H7 (cell line): ENCODE measurements at places on chromosomes 5 and 9.

- DNase-seq: peak; percentile 49
These were observed 113.1 kb upstream of the IRX2 start for GRCh38 chr5:2864515-2865105.

GRCh38 chr9:109499631-109500410, 1.7 kb upstream of the PTPN3 start:
- DNase-seq: peak; percentile 90

DNA sequence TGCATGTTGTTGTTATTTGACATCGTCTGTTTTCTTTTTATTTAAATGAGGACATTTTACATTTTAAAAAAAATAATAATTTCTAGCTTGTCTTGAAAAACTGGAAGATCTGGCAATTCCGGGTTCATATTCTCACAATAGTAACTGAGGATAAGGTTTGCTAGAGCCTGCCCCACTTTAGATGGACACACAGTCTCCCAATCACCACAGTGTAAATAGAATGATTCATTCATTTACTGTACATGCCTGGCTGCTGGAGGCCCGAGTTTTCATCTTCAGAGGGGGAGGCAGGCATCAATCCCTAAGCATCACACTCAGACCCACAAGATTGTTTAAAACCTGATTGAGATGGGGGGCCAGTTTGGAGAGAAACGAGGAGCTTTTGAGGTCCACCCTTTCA, 2039.7 kb upstream of the WWC1 start:
- DNase-seq: no peak

- no peak for DNase-seq
These were observed 436.3 kb upstream of the KLF4 start for GRCh38 chr9:107925749-107926297.

DNA sequence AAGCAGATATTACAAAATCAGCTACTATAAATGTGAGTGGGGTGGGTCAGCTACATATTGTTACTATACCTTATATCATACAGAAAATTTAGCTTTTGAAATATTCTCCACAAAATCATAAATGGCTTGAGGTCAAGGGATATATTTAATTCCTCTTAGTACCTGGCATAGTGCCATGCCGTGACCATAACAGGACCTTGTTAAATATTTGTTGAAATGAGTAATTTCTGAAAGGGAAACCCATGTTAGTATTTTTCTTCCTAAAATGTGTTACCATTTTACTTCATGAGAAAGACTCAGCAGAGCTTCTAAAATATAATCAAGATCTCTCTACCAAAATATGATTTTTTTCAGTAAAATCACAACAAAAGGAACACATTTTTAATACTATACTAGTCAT, 14.8 kb downstream of the ATP10B start:
- no peak for DNase-seq

- no peak for DNase-seq
These were observed 319.1 kb downstream of the ZSWIM6 start for GRCh38 chr5:61651195-61651594.

- no peak for DNase-seq
These were observed 127.8 kb upstream of the PHYKPL start for GRCh38 chr5:178360222-178360925.

GRCh38 chr9:33795281-33795680, at the start of gene PRSS3:
PRSS3 (plus strand) TSS chr9:33795561; CDS start chr9:33795574, 13 bp downstream.
- no peak for DNase-seq

GRCh38 chr9:97437051-97437600, 25.2 kb downstream of the TDRD7 start:
- no peak for DNase-seq

GRCh38 chr5:78377056-78377717, 16.8 kb downstream of the SCAMP1 start:
- no peak for DNase-seq

DNA sequence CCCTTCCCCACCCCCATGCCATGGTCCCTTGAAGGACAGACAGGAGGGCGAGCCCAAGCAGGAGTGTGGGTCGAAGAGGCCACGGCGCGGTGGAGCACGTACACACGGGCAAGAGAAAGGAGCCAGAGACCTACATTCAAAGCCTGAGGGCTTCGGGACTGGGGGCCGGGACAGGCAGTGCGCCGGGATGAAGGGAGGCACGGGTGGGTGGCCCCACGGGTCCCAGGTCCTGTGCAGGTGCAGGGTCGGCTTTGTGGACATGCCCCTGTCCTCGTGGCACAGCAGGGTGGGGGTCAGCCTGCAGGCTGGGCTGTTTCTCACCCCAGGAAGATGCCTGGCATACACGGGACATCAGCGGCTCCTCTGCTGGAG, 9.8 kb downstream of the LRRC26 start:
- DNase-seq: no peak
